ENCODE measurements at places on chromosomes 7 and 10. TPM values are rescaled to one million over a fixed set of nuclear protein-coding genes. Genes with fewer than 3 reads are reported as not detected.

The ZNF316 gene
- total RNA-seq: 15.5 TPM

The FMC1 gene
- total RNA-seq: 17.8 TPM

The PITX3 gene
- total RNA-seq: not detected

The NXPH1 gene
- total RNA-seq: not detected

The NPFFR1 gene
- total RNA-seq: not detected

DNA sequence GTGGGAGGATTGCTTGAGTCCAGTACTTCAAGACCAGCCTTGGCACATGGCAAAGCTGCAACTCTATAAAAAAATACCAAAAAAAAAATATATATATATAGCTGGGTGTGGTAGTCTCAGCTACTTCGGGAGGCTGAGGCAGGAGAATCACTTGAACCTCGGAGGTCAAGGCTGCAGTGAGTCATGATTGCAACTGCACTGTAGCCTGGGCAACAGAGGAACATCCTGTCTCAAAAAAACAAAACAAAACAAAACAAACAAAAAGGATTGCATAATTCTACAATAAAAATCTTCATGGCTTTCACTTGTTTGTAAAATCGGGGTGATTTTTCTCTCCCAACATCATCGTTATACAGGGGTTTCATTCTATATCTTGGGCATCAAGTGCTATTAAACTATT, 35.1 kb downstream of the GUSB start:
- DNase-seq: no peak

GRCh38 chr7:133412942-133413341, 160.1 kb downstream of the EXOC4 start:
- DNase-seq: no peak

DNA sequence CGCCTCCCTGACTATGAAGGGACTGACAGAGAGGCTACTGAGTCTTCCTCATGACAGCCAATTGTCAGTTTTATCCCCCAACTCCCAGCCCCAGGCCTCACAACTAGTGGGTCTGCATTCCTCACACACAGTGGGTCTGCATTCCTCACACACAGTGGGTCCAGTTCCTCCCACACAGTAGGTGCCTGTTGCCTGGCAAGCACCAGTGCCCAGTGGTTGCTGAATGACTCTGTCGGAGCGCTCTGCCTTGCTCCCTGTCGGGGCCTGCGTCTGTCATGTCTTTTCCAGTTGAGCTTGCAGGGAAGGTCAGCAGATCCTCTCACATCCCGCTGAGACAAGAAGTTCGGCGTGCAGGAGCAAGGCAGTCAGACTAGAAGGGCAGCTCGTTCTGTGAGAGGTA, 590.0 kb upstream of the MKI67 start:
- no peak for DNase-seq

DNA sequence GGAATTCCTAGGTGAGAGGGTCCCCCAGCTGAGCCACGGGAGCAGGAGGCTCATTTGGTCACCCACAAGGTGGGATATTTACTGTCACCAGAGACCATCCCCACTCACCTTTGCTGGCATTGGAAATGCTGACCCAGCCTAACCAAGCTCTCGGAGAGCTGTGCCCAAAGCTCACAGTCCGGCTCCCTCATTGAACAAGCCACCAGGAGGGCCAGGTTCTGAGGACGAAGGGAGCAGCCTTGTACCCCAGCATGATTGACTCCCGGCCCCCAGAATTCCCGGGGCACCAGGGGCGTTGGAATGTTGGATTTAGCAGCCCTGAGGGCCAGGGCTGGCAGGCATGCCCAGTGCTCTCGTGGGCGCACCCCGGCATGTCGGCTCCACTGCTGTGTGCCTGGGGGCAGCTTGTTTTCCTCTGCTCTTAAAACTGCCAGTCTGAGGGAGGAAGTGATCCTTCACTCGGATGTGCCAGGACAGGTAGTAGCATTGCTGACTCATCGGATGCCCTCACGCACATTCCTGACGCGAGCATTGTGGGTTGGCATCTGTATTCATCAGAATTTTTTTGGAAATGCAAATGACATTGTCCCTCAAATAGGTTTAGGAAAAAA, 23.3 kb downstream of the CLIP2 start:
- DNase-seq: no peak

- peak; percentile 56 for DNase-seq
These were observed 2.0 kb upstream of the SFTPA1 start for GRCh38 chr10:79608505-79609375.

DNA sequence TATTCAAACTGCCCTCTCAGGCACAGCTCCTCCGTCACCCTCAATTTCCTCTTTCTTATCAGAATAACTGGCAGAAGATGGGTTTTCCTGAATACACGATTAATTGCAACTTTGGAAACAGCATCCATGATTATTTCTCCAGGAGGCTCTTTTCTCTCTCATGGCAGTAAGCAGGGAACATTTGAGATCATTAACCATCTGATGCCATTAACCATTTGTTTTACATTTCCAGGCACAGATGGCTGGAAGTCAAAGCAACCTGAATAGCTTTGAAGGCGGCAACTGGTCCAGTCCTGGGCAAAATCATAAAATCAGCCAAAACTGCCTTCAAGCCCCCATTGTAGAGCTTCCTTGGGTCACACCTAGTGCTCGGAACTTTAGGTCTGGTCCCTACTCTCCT, 289.5 kb upstream of the AOAH start:
- no peak for DNase-seq
